ENCODE measurements at places on chromosomes 11 and 22. TPM values are rescaled to one million over a fixed set of nuclear protein-coding genes. Genes with fewer than 3 reads are reported as not detected.

Gene POU2F3
- total RNA-seq, result 0.13 TPM

Gene SLC7A4
- total RNA-seq, result not detected

Gene GRM5
- under 0.01 TPM for total RNA-seq

Gene SLC6A5
- total RNA-seq, result not detected

Gene MS4A12
- not detected for total RNA-seq

Gene KCNK7
- 0.13 TPM for total RNA-seq

All from dermis microvascular lymphatic vessel endothelial cell (primary cell).